ENCODE measurements at places on chromosomes 12 and 14.

GRCh38 chr12:50212071-50212467 is 44.9 kb upstream of the CERS5 start:
- DNase-seq, result no peak

GRCh38 chr12:2640709-2641108 is 154.1 kb upstream of the FKBP4 start:
- peak; percentile 98 for DNase-seq

DNA sequence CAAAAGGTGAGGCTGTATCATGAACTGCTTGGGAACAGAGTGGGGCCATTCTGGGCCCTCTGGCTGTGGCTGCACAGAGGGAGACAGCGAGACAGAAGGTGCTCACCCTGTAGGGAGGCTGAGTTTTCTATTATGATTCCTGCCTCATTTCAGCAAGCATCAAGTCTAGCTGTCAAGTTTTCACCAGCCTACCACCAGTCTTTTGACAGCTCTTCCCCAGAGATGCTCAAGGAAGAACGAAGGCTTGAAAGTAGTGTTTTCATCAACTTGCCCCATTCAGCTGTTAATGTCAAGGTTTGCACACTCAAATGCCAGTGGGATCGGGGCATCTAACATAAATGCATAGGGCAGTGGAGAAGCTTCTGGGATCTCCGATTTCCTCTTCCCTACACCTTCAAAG is 10.0 kb downstream of the FGF23 start:
- DNase-seq, result no peak

DNA sequence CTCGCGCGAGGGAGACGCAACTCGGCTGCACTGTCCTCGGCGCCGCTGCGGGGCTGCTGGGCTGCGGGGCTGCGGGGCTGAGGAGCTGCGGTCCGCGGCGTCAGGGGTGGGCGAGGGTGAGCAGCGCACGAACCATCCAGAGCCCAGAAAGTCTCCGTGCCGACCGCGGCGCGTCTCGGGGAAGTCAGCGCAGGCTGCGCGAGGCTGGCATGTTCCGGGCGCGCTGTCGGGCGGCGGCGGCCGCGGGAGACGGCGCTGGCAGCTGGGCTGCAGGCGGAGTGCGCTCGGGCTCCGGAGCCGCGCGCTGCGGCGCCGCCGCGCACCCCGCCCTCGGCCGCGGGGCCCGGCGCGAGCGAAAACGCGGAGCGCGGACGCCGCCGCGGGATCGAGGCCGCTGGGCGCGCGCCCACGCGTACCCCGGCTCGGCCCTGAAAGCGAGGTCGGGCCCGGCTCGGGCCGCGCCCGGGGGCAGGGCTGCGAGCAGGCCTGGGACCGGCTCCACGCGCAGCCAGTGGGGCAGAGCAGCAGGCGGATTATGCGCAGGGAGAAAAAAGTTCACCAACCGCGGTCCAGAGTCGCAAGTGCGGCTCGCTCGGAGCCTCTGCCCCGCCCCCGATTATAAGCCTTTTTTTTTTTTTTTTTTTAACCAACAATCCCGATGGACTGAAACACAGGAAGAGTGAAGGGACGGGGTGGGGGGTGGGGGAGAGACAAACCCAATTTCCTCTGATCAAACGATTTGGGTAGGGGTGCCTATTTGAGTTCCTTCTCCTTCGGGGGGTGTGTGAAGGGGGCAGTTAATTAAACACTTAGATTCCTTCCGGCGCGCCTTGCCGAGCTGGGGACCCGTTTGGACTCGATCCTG is at the start of gene PRICKLE1:
PRICKLE1 (minus strand) TSS at position 282 of the 865 bp plus-strand sequence. CDS start 117,230 bp downstream, outside the sequence.
- peak; percentile 89 for DNase-seq

DNA sequence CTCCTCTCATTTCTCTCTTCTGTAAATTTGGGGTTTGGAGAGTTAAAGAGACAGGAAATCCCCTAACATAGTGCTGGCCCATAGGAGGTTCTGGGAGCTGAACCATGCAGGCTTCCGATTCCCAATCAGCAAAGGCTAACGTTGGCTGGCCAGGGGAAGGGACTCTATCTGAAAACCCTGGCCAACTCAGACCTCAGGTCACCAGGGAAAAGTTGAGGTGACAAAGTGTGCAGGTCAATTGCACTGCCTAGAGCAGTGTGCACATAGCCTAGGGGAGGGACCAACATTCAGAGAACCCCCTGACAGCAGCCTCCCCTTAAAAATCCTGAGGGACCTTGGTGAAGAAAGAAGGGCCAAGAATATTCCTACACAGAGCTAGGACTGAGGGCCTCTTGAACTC is 38.9 kb downstream of the TTC7B start:
- DNase-seq, result no peak

- DNase-seq, result peak; percentile 72
Observed at GRCh38 chr12:95205685-95206084, 11.6 kb downstream of the FGD6 start.
